ENCODE measurements at places on chromosomes 4 and X. TPM values are rescaled to one million over a fixed set of nuclear protein-coding genes. Genes with fewer than 3 reads are reported as not detected.

GRCh38 chrX:38879631-38880220 is 78.5 kb downstream of the MID1IP1 start:
- no peaks in the 10 kb centered on the region for H3K27me3 ChIP-seq
- no peaks in the 10 kb centered on the region for H3K36me3 ChIP-seq
- no peak overlapping the region for H3K4me3 ChIP-seq
- DNase-seq, result no peak

GRCh38 chr4:34372815-34373214 is 1871.5 kb downstream of the ARAP2 start:
- DNase-seq, result no peak
- H3K36me3 ChIP-seq, result no peaks in the 10 kb centered on the region
- no peak overlapping the region for H3K27ac ChIP-seq
- no peaks in the 10 kb centered on the region for H3K4me1 ChIP-seq
- H3K4me3 ChIP-seq, result no peak overlapping the region

- H3K36me3 ChIP-seq, result no peaks in the 10 kb centered on the region
- H3K27ac ChIP-seq, result no peak overlapping the region
- H3K27me3 ChIP-seq, result no peaks in the 10 kb centered on the region
Observed at GRCh38 chr4:188714501-188714900, 575.3 kb downstream of the TRIML1 start.

GRCh38 chr4:13515268-13515667 is 29.0 kb downstream of the NKX3-2 start:
- no peaks in the 10 kb centered on the region for H3K36me3 ChIP-seq
- no peak for DNase-seq
- no peak overlapping the region for H3K4me3 ChIP-seq
- H3K4me1 ChIP-seq, result no peaks in the 10 kb centered on the region
- H3K27me3 ChIP-seq, result peaks cover 34% of the 10 kb centered on the region

DNA sequence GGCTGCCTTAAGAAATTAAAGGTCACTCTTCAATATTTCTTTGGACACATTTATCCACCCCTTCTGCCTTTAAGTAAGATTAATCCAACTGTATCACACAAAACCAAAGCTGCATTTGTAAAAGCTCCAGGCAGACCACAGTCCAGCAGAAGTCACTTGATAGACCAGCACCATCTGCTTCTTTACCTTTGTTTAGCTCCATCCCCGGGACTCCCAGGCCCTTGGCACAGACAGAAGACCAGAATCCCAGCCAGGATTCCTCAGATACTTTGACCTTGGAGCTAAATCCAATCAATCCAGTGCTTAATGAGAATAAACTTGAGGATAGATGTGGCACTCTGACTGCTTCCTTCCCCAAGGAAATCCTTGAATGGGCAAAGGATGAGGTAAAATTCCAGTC is 333.1 kb upstream of the RASGEF1B start:
- H3K27me3 ChIP-seq, result no peaks in the 10 kb centered on the region
- H3K27ac ChIP-seq, result no peak overlapping the region
- H3K4me3 ChIP-seq, result no peak overlapping the region
- DNase-seq, result no peak

- H3K4me3 ChIP-seq, result no peak overlapping the region
- H3K27me3 ChIP-seq, result no peaks in the 10 kb centered on the region
- H3K36me3 ChIP-seq, result no peaks in the 10 kb centered on the region
- H3K4me1 ChIP-seq, result peaks cover 6% of the 10 kb centered on the region
- H3K27ac ChIP-seq, result no peak overlapping the region
Observed at GRCh38 chrX:30649859-30650258, 3.4 kb upstream of the GK start.

DNA sequence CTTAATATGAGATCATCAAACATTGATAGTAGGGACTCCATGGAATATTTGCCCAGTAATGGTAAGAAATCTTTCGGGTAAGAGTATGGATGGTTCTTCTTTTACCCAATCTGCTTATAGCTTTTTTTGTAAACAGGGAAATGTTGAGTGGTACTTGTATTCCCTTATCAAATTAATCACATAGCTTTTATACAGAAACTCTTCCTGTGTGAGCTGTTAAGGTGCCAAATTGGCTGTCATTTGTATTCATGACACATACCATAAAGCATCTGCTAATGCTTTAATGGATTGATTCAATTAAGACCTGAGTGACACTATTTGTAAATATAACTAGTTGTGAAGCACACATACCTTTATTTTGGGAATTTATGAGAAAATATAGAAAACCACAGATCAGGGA is 34.2 kb downstream of the KLF3 start:
- no peak overlapping the region for H3K4me3 ChIP-seq
- peaks cover 52% of the 10 kb centered on the region for H3K36me3 ChIP-seq
- DNase-seq, result no peak
- H3K27me3 ChIP-seq, result no peaks in the 10 kb centered on the region

DNA sequence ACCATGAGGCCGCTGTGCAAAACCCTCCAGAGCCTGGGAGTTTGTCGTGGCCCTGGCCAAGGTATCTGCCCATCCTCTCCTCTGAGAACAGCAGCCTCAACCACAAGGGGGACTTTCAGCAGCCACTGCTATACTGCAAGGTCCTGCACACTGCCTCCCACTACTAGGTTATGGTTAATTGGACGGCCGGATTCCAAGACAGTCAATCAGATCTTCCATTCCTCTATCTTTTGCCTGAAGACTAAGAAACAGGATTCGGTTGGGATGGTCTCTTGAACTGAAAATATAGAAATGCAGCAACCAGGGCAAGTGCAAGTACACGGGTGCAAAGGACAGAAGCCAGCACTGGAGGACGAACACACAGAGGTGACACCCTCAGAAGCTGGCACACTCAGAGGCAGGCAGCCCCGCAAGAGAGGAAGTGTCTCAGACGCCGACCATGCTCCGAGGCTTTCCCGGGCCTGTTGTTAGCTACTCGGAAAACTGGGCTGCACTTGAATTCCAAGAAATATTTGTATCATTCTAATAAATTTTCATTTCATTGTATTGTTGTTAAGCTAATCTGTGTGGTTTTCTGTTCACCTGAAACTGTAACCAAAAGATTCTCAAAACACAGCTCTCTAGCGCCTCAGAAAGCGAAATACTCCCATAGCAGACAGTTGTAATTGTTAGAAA is 63.3 kb downstream of the AFAP1 start:
- no peaks in the 10 kb centered on the region for H3K36me3 ChIP-seq
- peaks cover 27% of the 10 kb centered on the region for H3K4me1 ChIP-seq
- no peak overlapping the region for H3K4me3 ChIP-seq

- DNase-seq, result no peak
- H3K27me3 ChIP-seq, result no peaks in the 10 kb centered on the region
Observed at GRCh38 chrX:154802947-154803346, 2.3 kb downstream of the MPP1 start.

- no peaks in the 10 kb centered on the region for H3K36me3 ChIP-seq
- no peak overlapping the region for H3K4me3 ChIP-seq
- peaks cover 51% of the 10 kb centered on the region for H3K27me3 ChIP-seq
- peaks cover 25% of the 10 kb centered on the region for H3K4me1 ChIP-seq
- no peak overlapping the region for H3K27ac ChIP-seq
Observed at GRCh38 chr4:180057299-180057721, 2185.9 kb upstream of the TENM3 start.

DNA sequence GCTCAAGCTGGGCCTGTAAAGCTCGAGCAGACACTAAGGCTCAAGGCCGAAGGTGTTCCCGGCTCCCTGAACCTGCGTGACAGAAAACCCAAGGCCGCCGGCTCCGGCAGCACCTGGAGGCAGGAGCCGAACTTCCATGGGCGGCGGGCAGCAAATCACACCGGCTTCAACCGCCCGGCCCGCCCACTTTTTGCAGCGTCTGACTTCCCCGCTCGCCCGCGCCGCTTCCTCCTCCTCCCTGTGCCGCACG is 940 bp upstream of the NSD2 start:
- no peaks in the 10 kb centered on the region for H3K27me3 ChIP-seq
- DNase-seq, result peak; percentile 96

DNA sequence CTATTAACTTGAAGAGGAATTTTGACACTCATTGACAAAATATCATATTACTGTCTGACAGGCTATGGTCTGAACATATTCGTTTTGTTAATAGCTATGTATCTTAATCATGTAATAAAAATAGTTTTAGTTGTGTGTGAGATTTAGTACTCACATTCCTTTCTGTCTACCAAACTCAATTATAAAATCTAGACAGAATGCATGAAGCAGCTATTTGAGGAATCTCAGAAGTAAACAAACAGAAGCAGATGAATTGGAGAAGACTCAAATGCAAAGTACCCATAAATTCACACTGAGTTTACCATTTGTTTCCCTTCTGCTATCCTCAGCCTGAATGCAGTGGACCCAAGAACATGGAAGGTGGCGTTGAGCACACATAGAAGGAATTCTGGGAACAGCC is 841.6 kb upstream of the AADAT start:
- no peak overlapping the region for H3K4me3 ChIP-seq
- H3K27me3 ChIP-seq, result no peaks in the 10 kb centered on the region
- no peak overlapping the region for H3K27ac ChIP-seq
- H3K36me3 ChIP-seq, result no peaks in the 10 kb centered on the region
- H3K4me1 ChIP-seq, result no peaks in the 10 kb centered on the region

GRCh38 chrX:41377624-41378023 is 43.7 kb downstream of the DDX3X start:
- H3K4me3 ChIP-seq, result no peak overlapping the region
- DNase-seq, result no peak
- H3K4me1 ChIP-seq, result no peaks in the 10 kb centered on the region
- H3K36me3 ChIP-seq, result no peaks in the 10 kb centered on the region

- H3K27ac ChIP-seq, result no peak overlapping the region
- H3K4me1 ChIP-seq, result no peaks in the 10 kb centered on the region
- H3K4me3 ChIP-seq, result no peak overlapping the region
- no peaks in the 10 kb centered on the region for H3K27me3 ChIP-seq
Observed at GRCh38 chrX:24364851-24365538, 4.6 kb downstream of the SUPT20HL1 start.

DGAT2L6 gene
- total RNA-seq, result 7.2 TPM

HTT-AS gene
- not detected for total RNA-seq

SULT1B1 gene
- 0.23 TPM for total RNA-seq

GDI1 gene
- total RNA-seq, result 82.0 TPM

TMPRSS11F gene
- total RNA-seq, result 11.3 TPM

TEC gene
- 5.5 TPM for total RNA-seq

FRG2 gene
- not detected for total RNA-seq
